ENCODE measurements at places on chromosomes 2 and 18.

- no peak for DNase-seq
Observed at GRCh38 chr18:78801011-78801410, 178.6 kb upstream of the SALL3 start.

DNA sequence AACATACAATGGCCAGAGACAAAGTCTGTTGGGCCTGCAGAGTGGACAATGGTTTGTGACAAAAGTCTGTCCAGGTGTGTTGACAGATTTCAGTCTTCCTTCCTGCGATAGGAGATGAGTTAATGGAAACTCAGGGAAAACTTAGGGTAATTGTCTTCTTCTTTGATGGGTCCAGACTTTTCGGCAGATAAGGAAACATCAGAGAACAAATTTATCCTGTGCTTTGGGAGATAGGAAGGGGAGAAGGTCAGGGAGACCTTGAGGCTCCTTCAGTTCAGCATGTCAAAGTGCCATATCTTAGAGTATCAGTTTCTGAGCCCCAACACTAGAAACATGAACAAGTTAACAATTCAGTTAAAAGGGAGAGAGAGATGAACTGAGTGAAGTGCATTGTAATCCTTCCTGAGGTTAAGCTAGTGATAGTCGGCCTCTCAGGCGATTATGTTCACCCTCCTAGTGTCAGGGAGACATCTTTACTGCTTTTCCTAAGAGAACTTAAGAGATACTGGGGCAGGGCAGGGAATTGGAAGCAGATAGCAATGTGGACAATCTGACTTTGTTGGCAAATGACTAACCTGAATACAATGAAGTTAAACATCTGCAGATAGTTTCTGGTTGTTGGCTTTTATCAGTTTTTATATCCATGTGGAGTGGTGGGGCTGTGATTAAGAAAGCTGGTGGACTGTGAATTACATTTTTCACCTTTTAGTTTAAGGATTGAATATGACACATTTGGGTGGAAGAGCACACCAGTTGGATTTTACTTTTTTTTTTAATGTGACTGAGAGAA, 248.8 kb upstream of the FN1 start:
- DNase-seq = no peak

- DNase-seq = no peak
Observed at GRCh38 chr2:9465170-9465569, 9.2 kb upstream of the IAH1 start.

DNA sequence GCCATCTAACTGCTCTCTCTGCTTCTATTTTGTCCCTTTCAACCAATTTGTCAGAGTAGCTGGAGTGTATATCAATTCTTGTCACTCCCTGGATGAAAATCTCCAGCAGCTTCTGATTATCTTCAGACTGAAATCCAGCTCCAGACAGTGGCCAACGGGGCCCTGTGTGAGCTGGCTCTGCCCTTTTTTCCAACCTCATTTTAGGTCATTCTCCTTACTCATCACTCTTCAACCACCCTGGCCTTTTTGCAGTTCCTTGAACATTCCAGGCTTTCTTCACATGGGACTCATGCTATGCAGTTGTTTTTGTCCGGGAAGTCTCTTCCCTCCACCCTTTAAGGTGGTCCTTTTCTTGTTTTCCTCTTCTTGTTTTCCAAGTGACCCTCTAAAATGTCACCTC, 15.4 kb upstream of the FAP start:
- DNase-seq = no peak

DNA sequence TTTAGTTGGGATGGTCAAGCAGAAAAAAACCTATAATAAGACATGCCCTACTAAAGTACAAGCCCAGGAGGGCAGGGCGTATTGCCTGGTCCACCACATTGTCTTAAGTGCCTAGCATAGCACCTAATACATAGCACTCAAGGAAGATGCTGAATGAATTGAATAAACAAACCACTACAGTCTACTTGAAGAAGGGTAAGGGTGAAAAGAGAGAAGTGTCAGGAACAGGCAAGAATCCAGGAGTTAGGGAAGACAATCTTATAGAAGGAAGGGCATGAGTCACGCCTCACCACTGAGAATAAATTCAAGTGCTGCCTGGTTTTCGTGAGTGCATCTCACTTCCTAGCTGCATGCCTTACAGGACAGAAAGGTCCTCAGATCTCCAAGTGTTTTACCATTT, 13.9 kb downstream of the SLC19A3 start:
- no peak for DNase-seq

- DNase-seq = no peak
Observed at GRCh38 chr18:54323970-54324369, 33.7 kb downstream of the STARD6 start.

Data from H7 (cell line).